Activated naive CD4-positive, alpha-beta T cell treated with anti-CD3 and anti-CD28 coated beads, Interleukin-2, amount 50 U/mL, for 72 hours (primary cell): ENCODE measurements at places on chromosomes 6 and 20.

DNA sequence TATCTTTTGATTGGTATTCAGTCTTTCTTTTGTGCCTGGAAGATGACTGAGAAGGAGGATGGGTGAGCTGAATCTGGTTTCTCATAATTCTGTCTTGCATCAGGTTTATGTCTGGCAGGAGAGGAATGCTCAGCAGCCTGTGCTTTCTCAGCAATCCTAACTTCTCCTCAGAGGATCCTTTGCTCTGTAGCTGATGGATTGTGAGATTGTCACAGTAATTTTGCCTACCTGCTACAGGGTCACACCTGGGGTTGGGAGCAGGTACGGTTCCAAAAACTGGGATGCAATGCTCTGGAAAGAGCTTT lies 2.1 kb upstream of the HS3ST5 start:
- DNase-seq = no peak

DNA sequence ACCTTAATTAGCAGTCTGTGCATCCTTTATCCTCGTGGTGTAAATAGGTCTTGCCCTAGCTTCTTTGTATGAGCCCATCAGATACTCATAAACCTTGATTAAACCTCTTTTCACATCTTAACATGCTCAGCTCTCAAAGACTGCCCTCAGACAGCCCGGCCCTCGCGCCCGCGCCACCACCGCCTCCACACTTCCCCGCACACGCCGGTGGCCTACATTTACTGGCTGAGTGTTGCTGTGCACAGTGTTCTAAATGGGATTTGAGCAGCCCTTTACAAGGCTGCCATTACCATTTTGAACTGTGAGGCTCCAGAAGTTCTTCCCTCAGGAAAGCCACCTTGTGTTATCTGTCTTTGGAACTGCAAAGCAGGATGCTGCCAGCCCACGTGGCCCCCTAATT lies 63.0 kb upstream of the INSM1 start:
- DNase-seq = no peak

- DNase-seq = no peak
Observed at GRCh38 chr6:35477028-35477427, 8.8 kb downstream of the RPL10A start.

DNA sequence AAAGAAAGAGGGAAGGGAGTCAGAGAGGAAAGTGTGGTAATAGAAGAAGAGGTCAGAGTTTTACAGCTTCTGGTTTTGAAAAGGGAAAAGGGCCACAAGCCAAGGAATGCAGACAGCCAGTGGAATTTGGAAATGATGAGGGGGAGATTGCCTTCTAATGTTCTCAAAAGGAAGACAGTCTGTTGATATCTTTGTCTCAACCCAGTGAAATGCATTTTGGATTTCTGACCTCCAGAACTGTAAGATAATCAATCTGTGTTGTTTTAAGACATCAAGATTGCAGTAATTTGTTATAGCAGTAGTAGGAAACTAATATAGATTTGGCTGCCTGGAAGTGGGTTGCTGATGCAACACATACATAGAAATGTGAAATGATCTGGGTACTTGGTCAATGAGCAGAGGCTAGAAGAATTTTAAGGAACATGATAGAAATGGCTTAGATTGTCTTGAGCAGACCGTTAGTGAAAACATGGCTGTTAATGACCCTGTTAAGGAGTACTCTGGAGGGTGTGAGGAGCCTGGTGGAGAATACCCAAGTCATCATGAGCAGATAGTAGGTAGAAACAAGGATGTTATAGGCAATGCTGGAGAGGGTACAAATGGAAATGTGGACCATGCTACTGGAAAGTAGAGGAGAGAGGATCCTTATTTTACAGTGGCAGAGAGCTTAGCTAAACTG lies 255.8 kb upstream of the RAB32 start:
- no peak for DNase-seq

DNA sequence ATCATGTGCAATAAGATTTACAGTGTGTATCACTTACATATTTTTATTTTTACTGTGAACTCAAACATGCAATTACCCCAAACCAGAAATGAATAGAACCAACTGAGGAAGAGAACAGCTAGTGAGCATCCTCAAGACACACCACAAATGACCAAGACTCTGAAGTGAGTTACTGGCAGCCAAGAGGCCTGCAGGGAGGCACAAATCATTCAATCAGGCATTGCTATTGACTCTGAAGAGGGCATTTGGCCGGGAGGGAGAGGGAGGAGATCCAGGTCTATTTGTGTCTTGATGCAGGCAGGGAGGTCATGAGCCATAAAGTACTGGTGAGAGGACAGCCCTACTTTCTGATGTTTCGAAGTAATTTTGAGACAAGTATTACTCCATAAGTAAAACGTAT lies 257.7 kb downstream of the BCKDHB start:
- DNase-seq = no peak
